CD4-positive, alpha-beta T cell treated with Interferon gamma for 1 hour (primary cell): ENCODE measurements at places on chromosomes 7 and 10.

DNA sequence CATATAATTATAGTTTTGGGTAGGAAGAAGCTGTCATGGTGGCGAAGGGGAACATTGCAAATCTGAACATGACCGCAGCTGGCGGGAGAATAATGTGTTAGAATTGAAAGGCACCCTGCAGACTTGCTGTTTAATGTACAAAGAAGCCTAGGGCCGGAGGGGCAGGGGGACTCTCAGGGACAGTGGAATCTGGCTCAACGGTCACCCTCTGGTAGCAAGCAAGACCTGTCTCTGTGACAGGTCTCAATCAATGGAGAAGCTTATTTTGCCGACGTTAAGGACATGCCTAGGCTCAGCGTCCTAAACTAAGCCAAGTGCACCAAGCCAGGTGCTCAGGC, 177.3 kb downstream of the NSUN6 start:
- DNase-seq: no peak

GRCh38 chr10:13921941-13922340, 335.2 kb downstream of the PRPF18 start:
- DNase-seq: no peak

GRCh38 chr7:70271617-70272081, 673.4 kb downstream of the AUTS2 start:
- DNase-seq: no peak

- no peak for DNase-seq
Measured at GRCh38 chr10:47158116-47159071, 141.6 kb upstream of the GDF10 start.

- DNase-seq: no peak
Measured at GRCh38 chr10:59138052-59138451, 38.4 kb upstream of the PHYHIPL start.

DNA sequence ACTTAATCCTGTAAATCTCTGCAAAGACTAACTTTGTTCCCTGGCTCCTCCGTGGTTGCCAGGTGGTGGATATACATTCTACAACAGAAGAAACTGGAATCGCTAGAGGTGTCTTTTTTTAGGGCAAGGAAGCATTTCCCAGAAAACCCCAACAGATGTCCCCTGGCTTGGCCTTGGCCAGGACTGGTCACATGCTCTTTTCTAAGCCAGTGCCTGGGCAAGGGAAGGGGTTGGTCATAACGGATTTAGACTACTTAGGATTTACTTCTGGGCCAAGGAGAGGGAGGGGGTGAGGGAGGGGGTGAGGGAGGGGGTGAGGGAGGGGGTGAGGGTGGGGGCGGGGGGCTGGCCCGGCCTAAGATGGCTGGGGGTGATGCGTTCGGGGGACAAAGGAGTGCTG, 105.7 kb downstream of the SNX10 start:
- no peak for DNase-seq

DNA sequence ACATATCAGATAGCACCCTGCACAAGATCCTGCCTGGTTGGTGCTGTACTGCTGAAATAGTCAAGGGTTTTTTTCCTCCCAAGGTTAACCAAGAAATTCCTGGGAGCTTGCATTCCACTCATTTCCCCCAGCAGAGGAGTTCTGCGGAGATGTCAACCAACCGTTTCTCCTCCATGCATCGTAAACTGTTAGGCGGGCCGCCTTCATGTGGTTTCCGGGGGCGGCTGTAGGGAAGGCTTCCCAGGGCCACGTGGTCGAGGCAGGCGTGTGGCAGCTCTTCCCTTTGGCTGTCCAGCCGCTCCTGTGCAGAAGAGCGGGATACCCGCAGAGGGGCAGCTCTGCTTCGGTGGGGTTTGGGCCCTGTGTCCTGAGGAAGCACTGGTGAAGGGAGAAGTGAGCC, 113.7 kb downstream of the RGS10 start:
- no peak for DNase-seq

DNA sequence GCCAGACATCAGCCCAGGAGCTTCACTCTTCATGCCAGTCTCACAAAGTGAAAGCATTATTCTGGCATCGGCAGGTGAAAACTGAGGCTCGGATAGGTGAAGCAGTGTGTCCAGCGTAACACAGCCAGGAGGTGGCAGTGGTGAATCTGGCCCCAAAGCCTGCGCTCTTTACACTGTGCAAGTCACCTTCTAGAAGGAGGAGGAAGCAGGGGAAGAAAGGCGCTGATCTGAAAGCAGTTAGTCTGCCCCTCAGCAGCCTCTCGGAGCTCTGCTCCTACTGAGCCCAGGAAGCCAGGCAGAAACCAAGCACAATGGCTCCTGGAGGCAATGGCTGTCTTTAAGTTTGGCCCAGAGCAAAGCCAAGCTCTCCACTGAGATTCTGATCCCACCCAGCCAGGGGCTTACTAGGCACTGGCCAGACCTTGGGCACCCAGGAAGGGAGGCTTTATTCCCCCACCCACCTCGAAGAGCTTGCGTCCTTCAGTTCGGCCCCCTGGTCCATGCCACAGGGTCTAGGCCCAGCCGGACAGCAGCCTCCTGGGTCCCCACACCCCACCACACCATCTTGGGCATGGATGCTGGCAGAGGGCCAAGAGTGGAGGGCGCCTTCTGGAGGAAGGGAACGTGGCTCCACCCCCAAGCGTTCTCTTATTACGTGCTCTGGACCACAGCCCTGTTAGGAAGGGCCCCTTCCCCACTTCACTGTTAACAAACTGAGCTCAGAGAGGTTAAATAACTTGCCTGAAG, 104.5 kb downstream of the GRID1 start:
- DNase-seq: no peak

DNA sequence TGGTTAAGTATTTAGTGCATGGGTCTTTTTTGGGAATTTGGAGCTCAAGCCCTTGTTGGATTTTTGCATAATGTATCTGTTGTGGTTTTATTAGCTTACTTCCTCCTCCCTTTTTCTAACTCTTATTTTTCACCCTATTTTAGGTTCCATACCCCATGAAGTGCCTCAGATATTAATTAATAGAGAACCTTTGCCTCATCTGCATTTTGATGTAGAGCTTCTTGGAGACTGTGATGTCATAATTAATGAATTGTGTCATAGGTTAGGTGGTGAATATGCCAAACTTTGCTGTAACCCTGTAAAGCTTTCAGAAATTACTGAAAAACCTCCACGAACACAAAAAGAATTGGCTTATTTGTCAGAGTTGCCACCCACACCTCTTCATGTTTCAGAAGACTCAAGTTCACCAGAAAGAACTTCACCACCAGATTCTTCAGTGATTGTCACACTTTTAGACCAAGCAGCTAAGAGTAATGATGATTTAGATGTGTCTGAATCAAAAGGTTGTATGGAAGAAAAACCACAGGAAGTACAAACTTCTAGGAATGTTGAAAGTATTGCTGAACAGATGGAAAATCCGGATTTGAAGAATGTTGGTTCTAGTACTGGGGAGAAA, 28.0 kb downstream of the SIRT1 start:
- no peak for DNase-seq

DNA sequence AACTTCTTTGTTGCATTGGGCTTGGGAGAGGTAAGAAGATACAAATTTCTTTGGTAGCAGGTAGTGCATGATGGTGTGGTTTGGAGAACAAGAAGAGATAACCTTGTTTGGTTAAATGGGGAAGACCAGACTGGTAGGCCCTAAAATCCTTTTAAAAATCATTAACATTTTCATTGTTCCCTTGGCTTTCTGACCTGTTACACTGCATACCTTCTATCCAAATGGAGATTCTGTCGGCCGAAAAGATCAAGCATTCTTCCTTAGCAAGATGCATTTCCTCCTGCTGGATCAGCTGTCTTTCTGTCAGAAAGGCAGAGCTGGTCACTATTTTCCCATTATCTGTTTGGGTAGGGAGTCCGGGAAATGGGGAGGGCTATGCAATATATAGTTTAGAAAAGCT, 33.7 kb downstream of the AGK start:
- DNase-seq: no peak

- DNase-seq: peak; percentile 46
Measured at GRCh38 chr7:23055582-23056178, 41.8 kb upstream of the HYCC1 start.

DNA sequence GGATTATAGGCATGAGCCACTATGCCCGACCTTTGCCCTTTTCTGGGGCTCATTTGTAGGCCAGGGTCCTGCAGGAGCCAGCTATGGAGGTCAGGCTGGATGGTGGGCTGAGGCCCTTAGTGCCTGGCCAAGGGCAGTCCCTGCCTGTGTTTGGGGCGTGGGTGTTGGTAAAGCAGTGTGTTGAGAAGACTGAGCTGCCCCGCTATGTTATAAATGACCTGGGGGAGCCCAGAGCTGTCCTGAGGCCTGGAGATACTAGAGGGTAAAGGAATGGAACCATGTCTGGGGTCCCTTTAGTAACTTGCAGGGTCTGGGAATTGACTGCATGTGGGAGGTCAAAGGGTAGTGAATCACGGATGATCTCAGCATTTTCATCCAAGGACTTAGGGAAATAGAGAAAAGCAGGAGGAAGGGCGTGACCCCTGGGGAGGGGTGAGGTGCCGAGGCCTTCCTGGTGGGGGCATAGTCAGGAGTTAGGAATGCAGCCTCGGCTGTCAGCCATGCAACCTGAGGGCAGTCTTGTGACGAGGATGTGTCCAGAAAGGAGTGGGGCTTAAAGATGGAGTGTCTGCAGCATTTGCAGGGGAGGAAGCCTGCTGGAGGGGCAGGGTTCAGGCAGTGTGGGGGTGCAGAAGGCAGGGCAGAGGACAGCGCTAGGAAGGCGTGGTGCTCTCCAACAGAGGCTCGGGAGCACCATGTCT, 31.5 kb downstream of the TMEM248 start:
- DNase-seq: no peak
